NCI-H226 (cell line): ENCODE measurements at places on chromosomes 11 and 22.

DNA sequence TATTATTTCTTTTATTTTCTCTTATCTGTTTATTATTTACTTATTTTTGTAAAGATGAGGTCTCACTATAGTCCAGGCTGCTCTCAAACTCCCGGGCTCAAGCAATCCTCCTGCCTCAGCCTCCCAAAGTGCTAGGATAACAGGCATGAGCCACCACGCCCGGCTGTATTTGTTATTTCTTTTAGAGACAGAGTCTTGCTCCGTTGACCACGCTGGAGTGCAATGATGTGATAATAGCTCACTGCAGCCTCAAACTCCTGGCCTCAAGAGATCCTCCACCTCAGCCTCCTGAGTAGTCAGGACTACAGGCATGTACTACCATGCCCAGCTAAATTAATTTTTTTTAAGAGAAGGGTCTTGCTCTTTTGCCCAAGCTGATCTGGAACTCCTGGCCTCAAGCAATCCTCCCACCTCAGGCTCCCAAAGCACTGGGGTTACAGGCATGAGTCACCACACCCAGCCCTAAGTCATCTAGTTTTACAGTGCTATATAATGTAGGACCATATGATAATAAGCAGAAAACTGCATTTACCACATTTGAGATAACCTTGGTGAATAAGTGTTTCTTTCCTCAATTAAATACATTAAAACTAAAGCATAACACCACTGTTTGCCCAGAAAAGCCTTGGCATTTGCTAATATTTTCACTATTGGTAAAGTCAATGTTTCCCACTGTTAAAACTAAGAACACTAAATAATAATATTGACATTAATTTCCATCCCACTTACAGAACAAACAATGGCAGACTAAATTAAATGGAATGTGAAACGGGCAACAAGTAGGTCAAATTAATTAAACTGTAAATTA is 127.5 kb downstream of the SIK3 start:
- DNase-seq, result peak; percentile 70

DNA sequence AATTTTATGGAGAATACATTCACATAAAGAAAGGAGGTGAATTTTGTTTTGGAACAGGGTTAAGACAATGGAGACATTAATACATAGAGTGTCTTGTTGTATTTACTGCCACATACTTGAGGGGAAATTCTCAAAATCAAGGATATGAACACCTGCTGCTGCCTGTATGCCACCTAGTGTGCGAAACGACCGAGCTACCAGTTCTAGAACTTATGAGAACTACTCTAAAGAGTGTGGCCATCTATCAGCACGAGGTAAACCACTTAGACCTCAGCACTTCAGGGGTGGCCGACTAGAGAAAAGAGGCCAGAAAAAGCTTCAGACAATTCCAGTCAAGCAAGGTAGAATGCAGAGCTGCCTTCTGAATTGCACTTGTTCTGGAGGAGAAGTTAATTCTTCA is 1.5 kb upstream of the AGBL2 start:
- no peak for DNase-seq

DNA sequence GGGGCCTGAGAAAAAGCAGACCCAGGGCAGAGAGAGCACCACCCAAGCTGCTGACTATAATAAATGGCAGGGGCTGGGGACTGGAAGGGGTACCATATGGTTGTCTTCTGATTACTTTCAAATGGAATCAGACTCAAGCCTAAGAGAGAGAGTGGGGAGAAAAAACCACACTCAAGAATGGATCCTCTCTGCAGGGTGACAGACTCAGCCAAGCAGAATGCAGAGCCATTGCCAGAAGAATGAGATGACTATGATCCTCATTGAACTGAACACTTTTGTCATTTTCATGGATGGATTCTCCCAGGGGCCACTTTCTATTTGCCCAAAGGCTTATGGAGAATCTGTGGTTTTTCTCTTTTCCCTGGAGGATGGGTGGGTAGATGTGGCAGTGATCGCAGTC is 8.7 kb downstream of the UBASH3B start:
- no peak for DNase-seq

GRCh38 chr11:129790106-129790505 is 25.5 kb upstream of the TMEM45B start:
- no peak for DNase-seq

DNA sequence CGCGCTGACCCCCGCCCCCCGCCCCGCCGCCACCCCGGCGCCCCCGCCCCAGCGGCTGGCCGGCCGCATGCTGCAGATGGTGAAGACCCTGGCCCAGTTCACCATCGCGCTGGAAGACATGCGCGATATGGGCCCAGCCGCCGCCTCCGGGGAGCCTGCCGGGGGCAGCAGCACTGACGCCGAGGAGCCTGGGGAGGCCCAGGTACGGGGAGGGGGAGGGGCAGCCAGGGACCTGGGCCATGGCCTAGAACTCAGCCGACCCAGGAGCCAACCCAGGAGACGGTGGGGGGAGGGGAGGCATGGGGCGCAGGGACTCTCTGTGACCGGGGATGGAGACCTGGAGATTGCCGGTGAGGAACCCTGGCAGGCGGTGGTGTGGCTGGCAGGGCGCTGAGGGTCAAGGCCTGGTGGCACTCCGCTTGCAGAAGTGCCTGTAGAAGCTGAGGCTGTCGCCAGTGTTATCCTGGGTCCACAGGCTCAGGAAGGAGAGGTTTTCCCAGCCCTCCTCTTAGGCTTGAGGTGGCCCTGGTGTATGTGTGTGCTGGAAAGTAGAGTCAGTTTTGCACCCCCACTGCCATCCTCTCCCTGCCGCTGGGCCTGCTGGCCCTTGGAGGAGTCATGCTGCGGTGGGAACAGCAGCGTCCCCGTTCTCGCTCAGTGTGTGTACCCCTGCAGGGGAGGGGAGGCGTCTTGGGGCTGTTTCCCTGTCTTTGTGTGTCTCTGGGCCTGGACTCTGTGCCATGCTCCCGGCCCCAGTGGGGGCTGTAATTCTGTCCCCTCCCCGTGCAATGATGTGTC is 32.9 kb upstream of the RELT start:
- no peak for DNase-seq

- DNase-seq, result no peak
Observed at GRCh38 chr22:39278040-39278439, 33.3 kb upstream of the PDGFB start.

GRCh38 chr11:15800111-15800800 is 556.1 kb downstream of the SOX6 start:
- DNase-seq, result peak; percentile 84

DNA sequence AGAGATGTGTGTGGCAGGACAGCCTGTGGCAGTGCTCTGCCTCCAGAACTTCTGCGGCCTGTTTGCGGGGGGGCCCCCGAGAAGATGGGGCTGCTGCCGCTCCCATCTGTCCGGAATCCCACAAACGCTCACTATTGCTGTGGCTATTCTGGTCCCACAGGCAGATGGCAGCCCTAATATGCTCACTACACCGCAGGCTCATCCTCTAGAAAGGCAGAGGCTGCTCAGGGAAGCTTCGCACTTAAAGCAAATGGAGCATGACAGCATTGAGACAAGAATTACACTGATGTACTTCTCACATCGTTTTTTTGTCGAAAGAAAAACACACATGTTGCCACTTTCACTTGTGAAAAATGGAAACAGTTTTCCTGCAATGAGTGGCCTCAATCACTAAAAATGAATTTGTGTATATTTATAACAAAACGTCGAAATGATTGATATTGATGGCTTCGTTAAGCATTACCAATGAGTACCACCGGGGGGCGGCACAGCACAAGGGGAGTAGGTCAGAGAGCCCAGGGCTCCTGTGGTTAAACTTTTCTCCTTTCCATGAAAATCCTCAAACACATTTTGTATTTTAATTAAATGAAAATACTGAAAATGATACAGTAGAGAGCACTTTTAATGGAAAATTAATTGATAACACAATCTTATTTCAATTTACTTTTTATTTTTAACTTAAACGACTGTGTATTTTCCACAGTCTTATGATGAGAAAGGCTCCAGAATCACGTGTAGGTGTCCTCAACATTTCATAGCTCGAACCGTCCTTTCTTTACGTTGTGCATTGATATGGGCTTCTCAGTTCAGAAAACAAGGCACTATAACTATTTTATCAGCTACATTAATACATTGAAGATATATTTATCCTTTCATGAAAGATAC is 69.1 kb downstream of the CTTN start:
- DNase-seq, result no peak

DNA sequence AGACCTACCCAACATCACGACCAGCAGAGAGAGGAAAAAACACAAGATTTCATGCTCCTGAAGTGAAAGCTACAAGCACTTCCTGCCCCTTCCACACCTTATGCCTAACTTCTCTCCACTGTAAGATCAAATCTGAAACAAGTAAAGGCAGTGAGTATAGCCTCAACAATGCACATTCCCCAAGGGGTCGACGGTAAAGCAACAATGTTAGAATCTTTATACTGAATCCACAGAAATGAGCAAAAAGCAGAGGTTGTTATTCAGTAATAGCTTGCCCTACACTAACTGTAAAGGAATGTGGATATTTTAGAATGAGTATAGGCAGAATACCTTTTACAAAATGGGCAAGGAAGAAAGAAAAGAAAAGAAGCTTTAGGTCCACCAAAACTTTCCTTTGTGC is 15.6 kb downstream of the ARFGAP3 start:
- no peak for DNase-seq

- no peak for DNase-seq
Observed at GRCh38 chr11:20762116-20762844, 92.9 kb downstream of the NELL1 start.

DNA sequence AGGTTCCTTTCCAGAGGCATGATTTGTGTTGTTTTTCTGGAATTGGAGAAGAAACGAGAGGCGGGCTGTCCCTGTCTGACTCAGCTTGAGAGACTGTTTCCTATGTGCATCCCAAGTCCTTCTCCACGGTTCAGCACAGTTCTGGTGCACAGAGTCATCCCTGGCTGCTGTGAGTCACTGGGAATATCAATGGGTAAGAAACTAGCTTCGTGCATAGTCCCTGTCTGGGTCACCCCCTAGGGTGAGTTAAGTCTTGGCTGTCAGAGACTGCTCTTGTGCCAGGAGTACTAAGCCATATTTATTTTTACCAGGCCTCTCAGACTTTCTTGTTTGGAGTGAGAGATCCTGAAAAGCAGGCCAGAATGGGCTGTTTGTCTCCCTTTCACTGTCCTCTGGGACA is 2.4 kb upstream of the LRP4 start:
- peak; percentile 78 for DNase-seq

- no peak for DNase-seq
Observed at GRCh38 chr11:61375761-61376108, 13.6 kb downstream of the TMEM138 start.

DNA sequence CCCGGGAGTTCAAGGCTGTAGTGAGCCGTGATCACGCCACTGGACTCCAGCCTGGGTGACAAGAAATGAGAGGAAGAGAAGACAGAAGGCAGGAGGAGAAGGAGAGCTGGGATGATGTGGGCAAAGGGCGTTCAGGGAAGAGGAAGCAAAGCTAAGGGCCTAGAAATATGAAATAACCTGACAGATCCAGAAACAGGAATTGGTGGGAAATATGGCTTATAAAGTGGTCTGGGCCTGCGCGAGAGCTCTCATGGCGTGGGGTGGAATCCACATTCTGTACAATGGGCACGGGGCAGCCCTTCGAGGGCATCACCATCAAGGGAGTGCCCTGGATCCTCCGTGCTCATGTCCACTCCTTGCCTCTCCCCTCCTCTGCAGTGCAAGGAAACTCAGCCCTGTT is 46.8 kb upstream of the RASSF10 start:
- no peak for DNase-seq

GRCh38 chr11:45622861-45623260 is 42.6 kb downstream of the CHST1 start:
- DNase-seq, result no peak

GRCh38 chr11:35779409-35779808 is 116.8 kb downstream of the TRIM44 start:
- DNase-seq, result no peak

DNA sequence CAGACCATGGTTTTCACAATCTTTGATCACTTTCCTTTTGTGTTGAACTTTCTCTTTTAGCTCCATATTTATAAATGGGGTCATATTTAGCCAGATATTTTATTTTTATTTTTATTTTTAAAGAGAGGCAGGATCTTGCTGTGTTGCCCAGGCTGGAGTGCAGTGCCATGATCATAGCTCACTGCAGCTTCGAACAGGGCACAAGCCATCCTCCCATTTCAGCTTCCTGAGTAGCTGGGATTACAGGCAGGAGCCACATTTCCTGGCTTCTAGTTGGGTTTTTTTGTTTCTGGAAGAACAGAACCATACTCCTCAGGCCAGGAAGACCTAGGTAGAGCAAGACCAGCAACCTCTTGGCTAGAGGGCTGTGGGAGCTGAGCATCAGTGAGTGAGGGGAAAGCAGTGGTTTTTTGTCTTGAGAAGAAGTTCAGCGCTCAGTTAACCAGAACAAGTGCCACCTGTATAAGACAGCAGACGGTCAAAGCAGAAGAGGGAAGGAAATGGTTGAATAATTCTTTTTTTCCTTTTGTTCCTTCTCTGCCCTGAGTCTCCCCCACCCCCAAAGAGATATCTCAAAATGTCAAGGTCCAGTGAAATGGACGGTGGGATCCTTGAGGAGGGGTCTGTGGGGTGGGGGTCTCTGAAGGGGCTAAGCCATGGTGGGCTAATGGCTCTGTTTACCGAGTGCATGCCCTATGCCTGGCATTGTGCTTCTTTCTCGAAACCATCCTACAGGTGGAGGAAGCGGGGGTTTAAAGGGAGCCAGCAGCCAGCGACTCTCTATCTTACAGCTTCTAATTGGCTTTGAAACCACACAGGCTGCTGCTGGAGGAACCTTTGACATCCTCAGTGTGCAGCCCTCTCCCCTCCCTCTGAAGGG is 63.0 kb downstream of the PTPRJ start:
- DNase-seq, result no peak

- DNase-seq, result no peak
Observed at GRCh38 chr11:65185869-65186341, 4.2 kb downstream of the CAPN1 start.

DNA sequence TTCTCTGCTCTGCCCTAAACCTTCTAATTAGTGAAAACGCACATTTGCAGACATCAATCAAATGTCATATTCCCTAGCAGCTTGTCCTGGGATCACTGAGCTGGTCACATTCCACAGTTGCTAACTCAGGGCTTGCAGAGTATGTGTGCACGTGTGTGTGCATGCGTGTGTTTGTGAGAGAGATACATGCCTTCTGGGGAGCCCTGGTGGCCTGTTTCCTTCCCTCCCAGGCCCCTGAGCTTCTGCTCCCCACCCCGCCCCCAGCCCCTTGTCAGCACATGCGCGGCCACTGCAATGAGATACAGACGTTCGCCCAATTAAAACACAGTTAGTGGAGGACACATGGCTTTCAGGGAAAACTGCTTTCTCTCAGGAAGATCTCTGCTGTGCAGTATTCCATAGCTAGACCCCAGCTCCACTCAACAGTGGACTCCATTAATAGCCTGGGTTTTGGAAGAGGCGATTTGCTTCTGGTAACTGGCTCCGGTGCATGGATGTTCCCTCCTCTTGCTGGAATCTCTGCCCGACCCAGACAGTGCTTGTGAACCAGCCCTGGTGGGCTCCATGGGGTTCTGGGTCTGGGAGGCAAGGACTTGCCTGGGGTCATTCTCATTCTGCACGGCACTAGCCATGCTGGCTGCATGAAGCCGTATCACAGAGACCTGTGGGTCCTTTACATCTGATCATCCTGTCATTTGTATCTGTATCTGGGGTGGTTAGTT is 17.7 kb downstream of the LRP5 start:
- DNase-seq, result no peak

- DNase-seq, result no peak
Observed at GRCh38 chr11:70315716-70316115, 45.2 kb downstream of the PPFIA1 start.

GRCh38 chr22:43330178-43331068 is 12.7 kb downstream of the SCUBE1 start:
- no peak for DNase-seq
